Occipital lobe (tissue), 3 donors: ENCODE measurements at places on chromosomes 3 and 15.

DNA sequence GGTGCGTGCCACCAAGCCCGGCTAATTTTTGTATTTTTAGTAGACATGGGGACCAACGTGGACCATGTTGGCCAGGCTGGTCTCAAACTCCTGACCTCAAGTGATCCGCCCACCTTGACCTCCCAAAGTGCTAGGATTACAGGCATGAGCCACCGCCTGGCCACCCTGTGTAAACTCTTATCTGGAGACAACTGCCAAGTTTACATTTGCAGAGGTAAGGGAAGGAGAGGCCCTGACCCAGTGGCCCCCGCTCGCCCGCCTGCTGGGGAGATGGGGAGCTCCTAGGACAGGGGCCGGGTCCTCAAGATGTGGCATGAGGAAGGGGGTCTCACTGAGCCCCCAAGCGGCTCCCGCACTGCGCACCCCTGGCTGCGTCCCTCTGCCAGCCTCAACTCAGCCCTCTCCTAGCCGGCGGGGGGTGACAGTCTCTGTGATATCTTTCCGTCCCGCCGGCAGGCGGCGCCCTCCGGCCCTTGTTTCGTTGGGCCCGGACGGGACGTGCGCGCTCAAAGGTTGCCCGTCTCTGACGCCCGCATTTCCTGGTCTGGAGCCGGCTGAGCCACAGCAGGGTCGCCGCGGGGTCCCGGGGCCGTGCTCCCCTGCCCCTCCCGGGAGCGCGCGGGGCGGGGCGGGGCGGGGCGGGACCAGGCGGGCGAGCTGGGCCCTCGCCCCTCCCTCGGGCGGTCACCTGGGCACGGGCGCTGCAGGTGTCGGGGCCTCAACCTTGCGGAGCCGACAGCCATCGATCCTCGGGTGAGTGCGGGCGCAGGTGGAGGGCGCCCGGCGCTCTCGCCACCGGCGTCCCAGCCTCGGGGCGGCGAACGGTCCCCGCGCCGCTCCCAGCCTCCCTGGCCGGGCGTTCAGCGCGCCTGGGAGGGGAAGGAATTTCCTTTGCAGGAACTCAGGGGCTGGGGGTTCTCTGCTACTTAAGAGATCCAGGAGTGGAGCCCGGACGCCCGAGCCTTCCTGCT, at the start of gene GPR160:
Gene GPR160, plus strand, starts transcription at position 533 of the 971 bp plus-strand sequence. CDS start 45,978 bp downstream, outside the sequence.
- DNase-seq: no peak

DNA sequence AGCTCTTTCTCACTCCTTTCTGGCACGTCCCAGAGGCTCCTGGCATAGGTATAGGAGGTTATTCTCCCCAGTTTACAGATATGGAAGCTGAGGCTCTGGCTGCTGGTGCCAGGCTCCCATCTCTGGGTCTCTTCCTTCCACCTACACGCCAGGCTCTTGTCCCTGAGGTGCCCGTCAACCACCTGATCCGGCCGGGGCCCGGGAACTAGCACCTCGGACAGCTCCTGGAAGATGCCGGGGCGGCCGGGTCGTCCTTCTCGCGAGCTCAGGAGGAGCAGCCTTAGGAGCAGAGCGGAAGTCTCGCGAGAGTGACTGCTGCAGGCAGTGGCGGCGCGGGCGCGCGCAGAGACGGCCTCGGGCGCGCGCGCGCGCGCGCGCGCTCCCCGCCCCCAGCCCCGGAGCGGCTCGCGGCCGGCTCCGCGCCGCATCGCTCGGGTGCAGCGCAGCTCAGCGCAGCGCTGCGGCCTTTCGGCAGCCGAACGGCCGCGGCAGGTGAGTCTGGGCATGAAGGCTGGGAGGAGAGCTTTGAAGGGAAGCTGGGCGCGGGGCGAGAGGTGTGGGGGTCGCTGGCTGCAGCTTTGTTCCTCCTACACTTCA, at the start of gene SCAMP5:
Gene SCAMP5, plus strand, starts transcription at position 382 of the 597 bp plus-strand sequence. CDS start 16,277 bp downstream, outside the sequence.
- DNase-seq: peak; percentile 95

DNA sequence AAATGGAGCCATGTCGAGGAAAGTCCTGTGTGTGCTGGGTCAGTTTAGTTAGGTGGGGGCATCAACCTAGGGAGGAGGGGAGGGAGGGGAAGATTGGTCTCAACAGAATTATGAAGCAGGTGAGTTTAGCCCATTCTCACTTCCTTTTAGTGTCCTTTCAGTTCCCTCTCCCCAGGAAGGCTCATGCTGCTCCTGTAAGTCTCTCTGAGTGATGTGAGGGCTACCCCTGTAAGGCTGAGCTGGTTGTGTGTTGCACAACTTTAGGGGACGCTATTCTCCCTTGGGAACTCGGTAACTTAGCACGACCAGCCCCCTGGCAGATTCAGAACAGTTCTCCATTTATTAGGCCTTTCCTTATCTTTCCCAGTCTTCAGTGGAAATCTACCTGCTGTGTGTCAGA, 21.2 kb downstream of the IL5RA start:
- no peak for DNase-seq

DNA sequence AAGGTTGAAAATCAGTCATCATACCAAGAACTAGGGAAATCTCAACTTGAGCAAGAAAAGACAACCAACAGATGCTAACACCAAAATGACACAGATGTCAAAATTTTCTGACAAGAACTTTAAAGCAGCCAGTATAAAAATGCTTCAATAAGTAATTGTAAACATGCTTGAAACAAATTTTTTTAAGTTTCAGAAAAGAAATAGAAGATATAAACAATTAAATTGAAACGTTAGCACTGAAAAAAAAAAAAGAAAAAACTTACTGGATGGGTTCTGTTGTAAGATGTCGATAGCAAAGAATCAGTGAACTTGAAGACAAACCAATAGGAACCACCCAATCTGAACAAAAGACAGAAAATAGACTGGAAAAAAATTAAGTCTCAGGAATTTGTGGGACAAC, 8.0 kb downstream of the MYD88 start:
- no peak for DNase-seq

DNA sequence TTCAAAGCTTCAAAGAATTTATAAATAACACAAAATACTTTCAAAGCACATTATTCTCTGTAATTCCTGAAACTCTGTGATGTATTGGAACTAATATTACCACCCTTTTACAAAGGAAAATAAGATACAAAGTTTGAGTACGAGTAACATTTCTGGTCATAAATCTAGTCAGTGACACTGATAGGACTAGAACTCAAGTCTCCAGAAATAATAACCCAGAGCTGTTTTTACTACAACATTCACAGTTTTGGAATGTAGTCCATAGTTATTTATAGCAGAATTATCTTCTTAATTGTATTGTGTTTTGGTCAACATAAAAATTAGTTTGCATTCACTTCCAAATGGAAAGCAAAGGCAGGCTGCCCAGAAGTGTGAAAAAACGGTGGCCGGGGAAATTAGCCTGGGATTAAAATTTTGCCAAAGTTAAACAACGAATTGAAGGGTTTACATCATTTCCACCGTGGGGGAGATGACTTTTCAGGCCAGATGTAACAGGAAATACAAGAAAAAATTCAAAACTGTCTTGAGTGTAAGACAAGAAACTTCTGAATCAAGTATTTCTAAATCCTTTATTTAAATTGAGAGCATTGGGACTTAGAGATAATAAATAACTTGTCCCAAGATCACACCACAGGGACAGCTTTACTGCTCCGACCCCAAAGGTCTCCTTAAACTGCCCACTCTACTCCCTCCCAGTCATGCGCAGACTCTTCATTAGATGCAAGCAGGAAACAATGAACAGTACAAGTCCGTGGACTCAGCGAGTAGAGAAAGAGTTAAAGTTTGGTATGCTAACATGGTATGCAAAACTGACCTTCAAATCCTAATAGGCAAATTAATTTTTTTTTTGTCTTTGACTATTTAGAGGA, 74.3 kb upstream of the VGLL4 start:
- no peak for DNase-seq

DNA sequence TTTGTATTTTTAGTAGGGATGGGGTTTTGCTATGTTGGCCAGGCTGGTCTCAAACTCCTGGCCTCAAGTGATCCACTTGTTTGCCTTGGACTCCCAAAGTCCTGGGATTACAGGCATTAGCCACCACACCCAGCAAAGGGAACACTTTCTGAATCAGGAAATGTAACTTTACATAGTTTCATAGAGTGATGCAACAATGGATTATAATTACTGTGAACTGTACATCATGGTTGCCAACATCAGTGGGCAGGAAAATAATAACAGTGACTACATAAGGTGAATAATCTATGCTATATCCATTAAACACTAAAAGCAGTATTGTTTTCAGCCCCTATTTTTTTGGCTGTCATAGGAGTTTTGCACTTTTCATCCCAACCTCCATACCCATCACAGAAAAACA, 5.0 kb upstream of the KPNA1 start:
- DNase-seq: no peak

DNA sequence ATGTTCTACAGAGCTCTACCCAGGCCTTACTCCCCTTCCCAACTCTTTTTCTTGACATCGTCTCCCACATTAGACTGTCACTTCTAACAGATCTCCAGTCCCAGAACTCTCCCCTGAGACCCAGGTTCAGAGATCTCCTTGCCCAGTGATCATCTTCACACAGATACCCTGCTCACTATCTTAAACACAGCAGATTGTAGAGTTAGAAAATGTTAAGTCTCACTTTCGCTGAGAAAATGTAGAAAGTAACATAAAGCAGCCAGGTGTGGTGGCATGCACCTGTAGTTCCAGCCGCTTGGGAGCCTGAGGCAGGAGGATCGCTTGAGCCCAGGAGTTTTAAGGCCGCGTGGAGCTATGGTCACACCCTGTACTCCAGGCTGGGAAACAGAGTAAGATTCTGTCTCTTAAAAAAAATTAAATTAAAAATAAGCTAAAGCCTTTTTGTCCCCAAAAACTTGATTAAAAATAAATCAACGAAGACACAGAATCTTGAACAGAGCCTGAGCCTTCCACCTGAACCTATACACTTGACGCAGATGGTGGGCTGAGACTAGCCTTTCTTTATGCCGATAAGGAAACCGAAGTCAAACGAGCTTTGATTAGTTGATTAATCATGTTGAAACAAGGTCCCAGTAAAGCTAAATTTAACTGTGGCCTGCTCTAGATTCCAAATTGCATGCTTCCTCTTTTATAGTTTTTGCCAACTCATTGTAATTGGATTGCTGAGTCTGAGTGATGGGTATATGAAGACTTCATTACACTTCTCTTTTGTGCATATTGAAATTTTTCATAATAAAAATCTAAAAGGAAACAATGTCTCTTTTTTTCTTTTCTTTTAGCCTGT, 31.3 kb upstream of the BLM start:
- DNase-seq: no peak

DNA sequence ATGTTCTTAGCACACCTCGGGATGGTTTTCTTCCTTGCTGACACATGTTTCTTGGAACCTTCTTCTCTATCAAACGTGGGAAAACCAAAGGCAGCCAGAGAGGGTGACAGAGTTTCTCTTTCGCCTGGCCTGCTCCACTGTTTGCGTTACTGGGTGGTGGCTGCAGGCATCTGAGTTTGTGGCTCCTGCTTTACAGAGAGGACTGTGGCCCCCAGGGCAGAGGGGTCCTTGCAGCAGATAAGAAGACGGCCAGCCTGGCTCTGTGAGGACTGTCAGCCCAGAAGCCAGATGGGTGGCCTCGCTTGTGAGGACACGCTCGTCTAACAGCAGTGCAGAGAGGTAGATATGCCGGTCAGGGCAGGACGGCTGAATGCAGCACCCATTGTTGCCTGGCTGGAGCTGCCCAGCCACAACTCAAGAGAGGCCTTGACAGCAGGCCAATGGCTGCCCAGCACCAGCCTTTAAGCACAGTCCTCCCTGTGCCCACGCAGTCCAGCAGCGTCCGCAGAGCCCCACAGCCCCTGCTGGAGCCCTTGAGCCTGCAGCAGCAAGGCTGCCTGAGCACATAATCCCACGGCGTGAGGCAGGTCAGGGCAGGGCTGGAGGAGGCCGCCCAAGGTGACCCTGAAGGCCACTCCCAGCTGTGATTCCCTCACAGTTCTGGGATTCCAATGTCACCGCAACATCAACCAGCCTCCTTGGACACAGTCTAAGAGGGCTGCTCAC, 15.0 kb upstream of the SPTBN5 start:
- no peak for DNase-seq

GRCh38 chr15:69055251-69055650, 40.8 kb downstream of the NOX5 start:
- DNase-seq: no peak

DNA sequence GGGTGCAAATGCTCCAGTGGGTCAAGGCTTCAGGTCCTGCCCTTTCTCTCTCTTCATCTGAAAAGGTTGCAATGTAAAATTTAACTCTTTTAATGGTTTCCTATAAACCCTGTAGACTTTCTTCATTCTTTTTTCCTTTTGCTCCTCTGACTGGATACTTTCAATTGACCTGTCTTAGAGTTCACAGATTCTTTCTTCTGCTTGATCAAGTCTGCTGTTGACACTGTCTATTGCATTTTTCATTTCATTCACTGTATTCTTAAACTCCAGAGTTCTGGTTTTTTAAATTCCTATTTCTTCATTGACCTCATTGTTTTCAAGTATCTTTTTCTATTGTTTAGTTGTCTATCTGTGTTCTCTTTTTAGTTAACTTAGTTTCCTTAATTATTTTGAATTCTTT, 82.1 kb downstream of the FAM227B start:
- no peak for DNase-seq

DNA sequence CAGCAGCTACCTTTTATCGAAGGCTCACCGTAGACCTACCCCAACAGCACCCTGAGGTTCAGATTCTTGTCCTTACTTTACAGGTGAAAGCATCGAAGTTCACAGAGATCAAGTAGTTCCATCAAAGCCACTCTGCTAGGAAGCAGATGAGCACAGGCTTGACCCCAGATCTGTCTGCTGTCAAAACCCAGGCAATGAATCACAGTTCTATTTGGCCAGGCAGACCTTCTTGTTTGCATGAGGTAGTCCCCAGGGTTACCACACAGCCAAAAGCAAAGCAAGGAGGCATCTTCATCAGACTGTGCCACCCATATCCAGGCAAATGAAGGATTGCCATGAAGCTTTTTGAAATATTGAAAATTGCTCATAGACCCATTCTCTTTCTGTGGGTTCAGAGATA, 33.0 kb downstream of the HES1 start:
- no peak for DNase-seq

GRCh38 chr15:78708713-78709260, 67.8 kb upstream of the CHRNB4 start:
- DNase-seq: no peak

- DNase-seq: no peak
Measured at GRCh38 chr3:65963787-65964677, 74.7 kb downstream of the MAGI1 start.

DNA sequence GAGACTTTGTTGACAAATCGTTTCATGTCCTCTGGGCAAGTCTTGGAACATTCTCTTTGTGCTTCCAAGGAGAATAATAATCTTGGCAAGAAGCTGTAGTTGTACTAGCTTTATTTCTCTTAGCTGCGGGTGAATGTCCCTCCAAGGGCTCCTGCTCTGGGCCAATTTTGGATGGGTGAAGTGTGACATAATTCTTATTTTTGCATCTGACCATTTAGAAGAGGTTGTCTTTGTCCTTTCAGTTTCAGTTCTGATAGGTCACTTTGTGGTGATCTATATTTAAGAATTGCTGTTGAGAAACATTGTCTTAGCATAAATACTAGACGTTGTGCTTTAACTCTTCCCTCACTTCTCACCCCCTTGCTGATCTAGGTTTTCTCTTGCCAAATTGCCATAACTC, 164.8 kb upstream of the RORA start:
- DNase-seq: no peak

GRCh38 chr3:34361921-34362320, 563.5 kb downstream of the PDCD6IP start:
- DNase-seq: no peak
